ENCODE measurements at places on chromosomes 1 and 21.

GRCh38 chr1:203362720-203363025 lies 11.8 kb upstream of the FMOD start:
- DNase-seq = no peak

- no peak for DNase-seq
Measured at GRCh38 chr1:91217911-91218310, 186.7 kb downstream of the HFM1 start.

DNA sequence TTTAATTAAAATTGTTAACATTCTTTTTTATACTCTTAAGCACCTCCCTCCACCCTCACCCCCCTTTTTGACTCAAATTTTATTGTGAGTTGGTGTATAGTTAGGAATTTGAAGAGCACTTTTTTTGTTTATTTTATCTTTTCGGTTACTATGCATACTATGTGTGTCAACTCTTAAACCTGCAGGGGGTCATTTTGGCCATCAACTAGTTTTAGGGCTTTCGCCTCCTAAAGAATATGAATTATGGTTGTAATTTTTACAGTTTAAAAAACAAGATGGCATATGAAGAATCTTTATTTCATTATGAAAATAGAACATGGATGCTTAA lies 9.7 kb downstream of the BACH1 start:
- DNase-seq = no peak

- no peak for DNase-seq
Measured at GRCh38 chr1:181136738-181137122, 48.2 kb downstream of the IER5 start.

DNA sequence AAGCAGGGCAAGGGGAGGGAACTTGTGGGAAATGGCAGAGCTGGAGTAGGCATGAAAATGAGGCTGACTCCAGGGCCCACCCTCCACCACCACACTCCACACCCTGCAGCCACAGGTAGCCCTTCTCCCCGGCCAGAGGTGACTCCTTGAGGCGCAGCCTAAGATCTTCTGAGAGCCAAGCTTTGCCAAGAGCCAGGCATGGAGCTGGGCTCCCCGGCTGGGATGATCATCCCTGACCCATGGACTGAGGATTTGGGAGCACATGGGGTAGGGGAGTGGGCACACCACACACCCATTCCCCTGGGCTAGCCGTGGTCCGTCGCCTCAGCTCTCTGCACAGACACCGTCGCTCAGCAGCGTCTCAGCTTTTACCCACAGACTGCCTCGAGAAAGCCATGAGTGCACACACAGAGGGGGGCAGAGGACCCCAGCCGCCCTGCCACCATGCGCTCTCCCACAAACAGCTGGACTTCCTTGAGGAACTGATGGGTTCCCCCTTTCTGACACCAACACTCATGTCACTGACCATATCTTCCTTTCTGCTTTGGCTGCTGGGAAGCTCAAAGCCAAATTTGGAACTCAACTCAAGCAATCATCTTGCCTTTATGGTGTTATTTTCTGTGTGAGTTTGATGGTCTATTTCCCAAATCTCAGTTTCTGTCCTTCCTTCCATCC lies 123.6 kb upstream of the RUNX3 start:
- no peak for DNase-seq

DNA sequence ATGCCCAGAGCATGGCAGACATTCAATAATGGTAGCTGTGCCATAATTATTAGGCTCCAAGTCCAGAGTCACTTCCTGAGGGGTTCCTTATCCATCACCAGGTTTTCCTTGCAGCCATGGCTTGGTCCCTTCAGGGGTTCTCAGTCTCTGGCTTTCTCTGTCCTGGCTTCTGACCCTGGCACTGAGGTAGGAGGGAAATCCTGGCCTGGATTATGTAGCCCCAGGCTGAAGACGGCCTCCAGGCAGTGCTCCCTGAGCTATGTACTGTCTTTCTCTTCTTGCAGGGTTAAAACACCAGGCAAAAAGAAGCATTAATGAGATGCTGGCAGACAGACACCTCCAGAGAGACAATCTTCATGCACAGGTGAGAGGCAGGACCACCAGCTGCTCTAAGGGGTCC lies 9.5 kb upstream of the PADI3 start:
- peak; percentile 48 for DNase-seq
